Progenitor cell of endocrine pancreas (in vitro differentiated cells): ENCODE measurements at places on chromosomes 4 and X.

DNA sequence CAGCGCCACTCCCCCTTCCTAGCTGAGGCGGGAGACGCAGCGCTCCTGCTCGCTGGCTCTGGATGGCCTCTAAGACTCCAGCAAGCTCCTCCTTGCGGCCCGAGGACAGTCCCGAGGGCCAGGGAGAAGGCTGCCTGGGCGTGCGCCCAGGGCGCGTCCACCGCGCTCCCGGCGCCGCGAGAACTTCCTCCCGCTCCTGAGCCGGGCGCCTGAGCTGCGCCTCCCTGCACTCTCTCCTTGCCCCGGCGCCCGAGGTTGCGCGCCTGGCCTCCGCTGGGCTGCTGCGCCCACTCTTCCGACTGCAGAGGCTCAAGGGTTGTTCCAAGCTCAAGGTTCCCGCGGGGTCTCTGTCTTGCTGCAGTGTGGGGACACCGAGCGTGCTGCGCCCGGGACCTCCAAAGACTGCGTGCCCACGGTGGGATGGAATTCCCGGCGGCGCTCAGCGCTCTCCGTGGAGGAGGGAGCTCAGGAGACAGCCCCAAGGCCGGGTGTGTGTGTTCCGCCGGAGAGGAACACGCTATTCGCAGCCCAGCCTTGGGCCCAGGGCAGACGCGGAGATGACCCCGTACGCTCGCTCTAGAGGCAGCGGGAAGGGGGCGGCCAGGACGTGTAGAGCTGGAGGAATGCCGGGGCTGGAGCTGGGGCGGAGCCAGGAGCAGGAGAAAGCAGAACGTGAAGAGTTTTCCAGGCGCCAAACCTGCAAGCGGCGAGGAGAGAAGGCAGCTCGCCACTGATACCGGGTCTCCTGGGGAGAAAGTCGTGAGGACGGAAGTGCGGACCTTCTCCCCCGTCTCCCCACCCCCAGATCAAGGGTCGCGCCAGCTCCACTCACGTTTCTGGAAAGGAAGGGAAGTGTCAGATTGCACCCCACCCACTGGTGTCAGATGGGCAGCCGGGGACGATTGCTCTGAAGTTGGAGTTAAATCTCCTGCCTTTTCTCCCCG is at the start of gene ARHGAP6:
Gene ARHGAP6 (minus strand): TSS at position 753 of the 944 bp plus-strand sequence. CDS start 1,092 bp downstream, outside the sequence.
- peak; percentile 16 for DNase-seq

DNA sequence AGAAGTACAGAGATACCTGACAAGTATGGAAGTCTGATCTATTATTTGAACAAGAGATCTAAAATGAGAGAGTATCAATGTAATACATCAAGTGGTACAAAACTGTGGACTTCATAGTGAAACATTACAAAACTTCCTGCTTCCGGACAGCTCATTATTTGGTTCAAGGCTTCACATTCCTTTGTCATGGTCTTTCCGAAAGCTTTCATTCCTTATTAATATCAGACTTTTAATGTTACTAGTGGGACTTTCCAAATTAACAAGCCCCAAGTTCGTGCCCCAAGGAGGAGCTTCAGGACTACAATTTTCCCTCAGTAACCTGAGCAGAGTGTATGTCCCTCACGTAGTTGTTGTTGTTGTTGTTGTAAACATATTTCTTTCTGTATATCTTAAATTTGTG is 1.2 kb downstream of the CHIC2 start:
- DNase-seq: no peak

DNA sequence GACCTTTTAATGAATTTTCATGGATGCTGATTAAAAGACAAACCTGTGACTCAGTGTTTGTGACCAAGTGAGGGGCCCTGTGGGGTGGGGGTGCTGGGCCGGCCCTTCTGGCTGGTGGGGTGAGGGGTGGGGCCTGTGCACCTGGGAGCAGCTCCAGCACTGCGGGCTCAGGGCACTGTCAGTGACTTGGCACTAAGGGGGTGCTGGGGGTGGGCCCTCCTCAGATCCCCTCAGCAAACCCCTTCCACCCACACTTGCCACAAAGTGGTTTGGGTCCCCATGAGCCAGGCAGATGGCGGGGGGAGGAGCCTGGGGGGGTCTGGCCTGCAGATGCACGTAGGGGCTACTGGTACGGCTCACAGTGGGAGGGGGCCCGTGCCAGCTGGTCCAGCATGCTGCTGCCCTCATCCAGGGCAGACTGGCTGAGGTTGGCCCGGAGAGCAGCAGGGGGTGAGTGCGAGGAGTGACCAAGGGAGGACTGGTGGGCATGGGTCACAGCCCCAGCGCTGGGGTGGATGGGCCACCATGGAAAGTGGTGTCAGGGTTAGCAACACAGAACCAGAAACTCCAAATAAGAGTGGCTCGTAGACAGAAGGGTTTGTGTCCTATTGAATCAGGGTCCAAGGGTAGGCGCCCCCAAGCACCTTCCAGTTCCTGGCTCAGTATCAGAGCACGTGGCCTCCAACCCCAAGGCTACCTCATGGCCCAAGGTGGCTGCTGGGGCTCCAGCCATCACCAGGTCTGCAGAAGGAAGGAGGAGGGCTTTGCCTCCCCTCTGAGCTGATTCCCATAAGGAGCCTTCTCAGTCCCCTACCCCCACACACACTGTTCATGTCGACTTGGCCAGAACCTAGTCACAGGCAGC is 10.1 kb downstream of the NKX1-1 start:
- no peak for DNase-seq

- DNase-seq: no peak
Measured at GRCh38 chr4:167339781-167340180, 105.5 kb upstream of the SPOCK3 start.

- peak; percentile 81 for DNase-seq
Measured at GRCh38 chrX:154534526-154535322, 11.9 kb downstream of the G6PD start.

- no peak for DNase-seq
Measured at GRCh38 chr4:85580489-85580888, 105.5 kb downstream of the ARHGAP24 start.

DNA sequence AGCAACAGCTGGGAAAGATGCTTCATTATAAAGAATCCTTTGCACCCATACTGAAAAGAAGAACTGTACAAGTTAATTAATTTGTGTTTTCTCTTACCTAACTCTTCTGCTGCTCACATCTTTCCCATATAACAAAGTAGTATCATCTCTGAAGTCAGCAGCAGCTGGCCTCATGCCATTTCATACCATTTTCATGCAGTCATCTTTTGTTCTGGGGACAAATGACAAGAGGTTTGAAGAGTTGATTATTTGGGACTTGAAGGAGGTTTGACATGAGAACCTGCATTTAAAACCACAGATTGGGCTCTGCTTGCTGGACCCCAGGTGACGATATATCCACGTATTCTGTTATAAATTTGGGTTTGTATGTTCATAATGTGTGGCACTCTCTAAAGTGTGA is 430.3 kb downstream of the SPRY1 start:
- no peak for DNase-seq

GRCh38 chrX:106726485-106727437 is at the start of gene RNF128:
RNF128 (plus strand) TSS chrX:106726701; CDS start chrX:106726914, 213 bp downstream.
- DNase-seq: peak; percentile 44

GRCh38 chr4:36310793-36311192 is 29.4 kb downstream of the DTHD1 start:
- no peak for DNase-seq

GRCh38 chrX:140521393-140521792 is 16.5 kb upstream of the SOX3 start:
- DNase-seq: no peak

DNA sequence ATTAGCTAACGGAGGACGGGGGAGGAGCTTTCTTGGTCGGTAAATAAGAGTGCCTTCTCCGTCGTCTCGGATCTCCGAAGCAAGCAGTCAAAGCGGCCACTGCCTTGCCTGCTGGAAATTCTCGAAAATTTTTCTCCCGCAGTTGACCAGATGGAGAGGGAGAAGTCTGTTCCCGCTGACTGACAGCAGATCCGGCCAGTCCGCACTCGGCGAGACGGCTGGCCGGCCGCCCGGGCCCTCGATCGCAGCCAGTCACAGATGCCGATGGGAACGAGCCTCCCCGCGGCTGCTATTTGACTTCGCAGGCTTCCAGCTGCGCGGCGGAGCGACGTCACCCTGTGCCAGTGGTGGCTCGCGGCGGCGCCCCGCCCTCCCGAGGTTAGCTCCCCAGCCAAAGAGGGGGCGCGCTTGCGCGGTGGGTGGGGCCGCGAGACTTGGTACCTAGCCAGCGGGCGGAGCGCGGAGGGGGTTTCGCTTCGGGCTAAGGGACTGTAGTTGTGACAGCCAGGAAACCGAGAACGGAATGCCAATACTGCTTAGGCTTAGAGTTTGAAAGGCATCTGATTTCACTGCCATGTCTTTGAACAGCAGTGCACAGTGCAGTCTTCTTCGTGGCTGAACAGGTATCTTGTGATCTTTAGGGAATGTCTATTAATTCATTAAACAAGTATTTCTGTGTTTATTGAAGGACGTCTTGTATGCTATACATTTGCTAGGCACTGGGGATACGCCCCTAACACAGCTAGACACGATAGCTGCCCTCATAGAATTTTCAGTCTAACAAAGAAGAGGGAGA is at the start of gene PPM1K:
Gene PPM1K (minus strand): TSS at position 123 of the 796 bp plus-strand sequence. CDS start 5,978 bp downstream, outside the sequence.
- peak; percentile 99 for DNase-seq

DNA sequence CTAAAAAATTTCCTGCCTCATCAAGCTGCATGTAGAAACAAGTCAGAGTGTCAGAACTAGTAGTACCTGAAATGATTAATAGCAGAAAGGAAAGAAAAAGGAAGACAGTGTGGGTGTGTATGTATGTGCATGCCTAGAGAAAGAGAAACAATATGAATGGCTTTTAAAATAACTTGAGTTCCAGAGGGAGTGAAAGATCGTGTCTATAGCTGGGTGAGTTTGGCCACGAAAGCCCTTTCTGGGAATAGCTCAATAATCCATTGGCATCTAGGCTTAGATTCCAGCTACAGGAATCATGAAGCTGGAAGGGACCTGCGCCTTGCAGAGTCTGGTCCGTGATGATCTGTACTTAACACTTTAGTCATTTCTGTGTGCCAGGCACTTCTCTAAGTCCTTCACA is 195.6 kb downstream of the RAPGEF2 start:
- DNase-seq: no peak

- DNase-seq: no peak
Measured at GRCh38 chr4:64882311-64883086, 473.2 kb upstream of the TECRL start.

DNA sequence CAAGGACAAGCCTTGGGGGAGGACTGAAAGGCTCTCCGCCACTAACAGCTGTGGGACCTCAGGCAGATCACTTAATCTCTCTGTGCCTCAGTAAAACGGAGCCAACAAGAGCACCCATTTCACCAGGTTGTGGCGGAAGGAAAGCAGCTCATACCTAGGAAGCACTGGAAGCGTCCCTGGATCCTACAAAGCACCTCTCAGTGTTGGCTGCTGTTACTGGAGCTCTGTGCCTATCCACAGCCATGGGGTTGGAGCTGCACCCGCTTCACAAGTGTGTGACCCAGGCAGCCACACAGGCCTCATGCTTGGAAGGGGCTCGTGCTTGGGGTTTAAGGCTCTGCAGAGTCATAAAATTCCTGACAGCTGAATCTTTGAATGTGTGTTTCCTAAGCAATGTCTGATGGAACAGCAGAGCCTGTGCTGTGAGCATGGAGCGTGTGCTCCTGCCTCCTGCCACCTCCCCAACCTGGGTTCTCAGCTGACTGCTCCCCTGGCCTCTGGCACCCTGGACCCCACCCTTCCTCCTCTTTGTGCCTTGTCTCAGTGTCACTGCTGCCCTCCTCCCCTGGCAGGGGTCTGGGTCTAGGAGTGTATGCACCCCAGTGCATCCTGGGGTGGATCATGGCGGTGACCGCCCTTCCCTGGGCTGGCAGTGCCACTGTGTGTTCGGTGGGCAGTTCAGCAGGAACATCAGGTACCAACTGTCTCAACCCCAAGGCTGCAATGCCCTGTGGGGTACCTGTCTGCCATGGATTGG is 14.4 kb upstream of the MAN2B2 start:
- DNase-seq: no peak

GRCh38 chr4:75714704-75715103 is 9.7 kb upstream of the USO1 start:
- DNase-seq: no peak

DNA sequence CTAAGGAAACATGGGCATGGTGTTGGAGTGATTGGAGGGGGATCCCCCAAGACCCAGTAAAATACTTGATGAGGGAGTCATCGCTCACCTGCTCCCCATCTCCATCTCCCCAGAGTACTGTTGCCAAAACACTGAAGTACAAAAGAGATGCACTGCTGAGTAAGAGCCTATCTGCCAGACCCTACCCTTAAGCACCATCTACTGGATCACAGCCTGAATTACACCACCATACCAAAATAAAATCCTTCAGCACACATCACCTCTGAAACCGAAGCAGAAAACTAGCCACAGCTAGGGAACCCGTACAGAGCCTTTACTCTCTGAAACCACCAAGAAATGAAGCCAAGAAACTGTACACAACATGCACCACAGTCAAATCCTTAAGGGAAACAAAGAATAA is 466.3 kb upstream of the ACTRT1 start:
- DNase-seq: no peak
